ENCODE measurements at places on chromosomes 12 and 14.

DNA sequence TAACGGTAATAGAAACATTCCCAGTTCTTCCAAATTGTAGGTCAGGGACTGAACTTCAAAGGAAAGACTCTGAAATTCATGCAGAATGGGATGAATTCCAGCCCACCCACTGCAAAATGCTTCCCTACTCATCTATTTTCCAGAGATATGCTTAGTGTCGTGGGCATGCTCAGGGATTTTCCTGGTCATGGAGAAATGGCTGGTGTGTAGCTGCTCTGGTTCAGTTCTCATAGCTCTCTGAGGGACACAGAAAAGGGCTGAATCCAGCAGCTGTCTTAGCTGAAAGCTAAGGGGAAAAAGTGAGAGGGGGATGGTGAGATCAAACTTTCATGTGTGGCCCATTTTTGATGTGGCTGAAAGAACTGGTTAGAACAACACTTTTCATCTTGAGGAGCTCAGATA is 72.9 kb upstream of the KRAS start:
- DNase-seq, result peak; percentile 11

DNA sequence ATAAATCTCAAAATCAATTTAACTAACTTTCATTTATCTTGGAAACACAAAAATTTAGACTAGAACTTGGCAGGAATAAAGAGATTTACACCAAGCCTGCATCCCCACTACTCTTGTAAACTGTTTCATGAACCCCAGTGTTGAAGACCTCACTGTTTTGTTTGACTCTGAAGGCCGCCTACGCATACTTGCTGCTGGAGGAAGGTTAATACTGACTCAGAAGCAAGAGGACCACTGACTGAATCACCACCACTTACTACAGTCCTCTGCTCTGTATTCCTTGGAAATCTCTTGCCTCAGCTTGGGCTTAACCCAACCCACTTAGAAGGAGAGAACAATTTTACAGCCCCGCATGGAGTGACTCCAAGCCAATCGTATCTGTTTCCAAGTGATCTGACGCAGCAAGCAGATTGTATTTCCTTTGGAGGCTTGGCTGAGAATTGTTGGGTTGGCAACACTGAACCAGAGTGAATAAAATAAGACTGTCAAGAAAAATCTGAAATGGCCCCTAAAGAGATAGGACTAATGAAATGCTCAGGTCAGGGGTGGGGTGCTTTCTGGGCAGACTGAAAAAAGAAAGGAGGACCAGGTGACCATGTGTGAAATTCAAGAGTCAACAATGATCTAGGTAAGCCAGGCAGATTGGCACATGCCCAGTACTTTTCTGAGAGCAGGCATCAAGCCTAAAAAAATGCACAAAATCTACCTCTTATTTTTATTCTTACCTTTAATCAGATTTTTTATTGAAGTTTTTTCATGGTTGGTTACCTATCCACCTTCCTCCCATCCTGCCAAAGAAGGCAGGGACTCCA is 248.6 kb downstream of the ZFP36L1 start:
- no peak for DNase-seq

- no peak for DNase-seq
Observed at GRCh38 chr12:38556647-38557046, 240.1 kb downstream of the ALG10B start.

DNA sequence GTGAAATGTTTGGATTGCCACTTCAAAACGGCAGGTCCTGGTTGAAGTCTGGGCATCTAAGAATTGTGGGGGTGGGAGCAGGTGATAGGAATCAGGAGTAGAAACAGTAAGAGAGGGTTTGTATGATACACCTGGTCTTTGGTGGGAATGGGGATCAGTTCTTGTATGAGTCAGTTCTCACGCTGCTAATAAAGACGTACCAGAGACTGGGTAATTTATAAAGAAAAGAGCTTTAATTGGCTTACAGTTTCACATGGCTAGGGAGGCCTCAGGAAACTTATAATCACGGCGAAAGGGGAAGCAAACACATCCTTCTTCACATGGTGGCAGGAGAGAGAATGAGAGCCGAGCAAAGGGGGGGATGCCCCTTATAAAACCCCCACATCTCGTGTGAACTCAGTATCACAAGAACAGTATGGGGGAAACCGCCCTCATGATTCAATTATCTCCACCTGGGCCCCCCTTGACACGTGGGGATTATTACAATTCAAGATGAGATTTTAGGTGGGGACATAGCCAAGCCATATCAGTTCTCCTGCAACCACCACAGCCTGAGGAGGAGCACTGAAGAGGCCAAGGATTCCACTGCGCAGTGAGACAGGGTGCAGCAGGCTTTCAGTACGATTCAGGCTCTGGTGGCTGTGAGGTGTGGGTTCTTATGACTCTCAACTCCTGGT is 52.1 kb downstream of the DRAM1 start:
- no peak for DNase-seq

- DNase-seq, result no peak
Observed at GRCh38 chr12:50051101-50051806, 6.1 kb upstream of the ASIC1 start.

DNA sequence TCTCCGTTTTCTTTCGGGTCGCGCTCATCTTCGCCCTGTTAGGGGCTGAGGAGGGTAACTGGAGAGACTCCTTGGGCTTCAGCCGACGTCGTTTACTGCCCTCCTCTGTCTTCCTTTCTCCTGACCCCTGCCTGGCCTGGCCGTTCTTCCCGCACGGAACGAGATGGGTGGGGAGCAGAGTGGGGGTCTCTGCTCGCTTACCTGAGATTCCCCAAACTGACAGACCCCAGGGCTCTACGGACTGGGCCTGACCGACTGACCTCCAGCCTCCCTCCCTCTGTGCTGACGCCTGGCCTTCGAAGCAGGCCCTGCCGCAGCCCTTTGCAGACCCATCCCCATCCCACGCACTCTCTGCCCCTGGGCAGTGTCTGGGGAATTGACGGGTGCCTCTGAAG is 439 bp downstream of the GOLGA5 start:
- DNase-seq, result peak; percentile 18

DNA sequence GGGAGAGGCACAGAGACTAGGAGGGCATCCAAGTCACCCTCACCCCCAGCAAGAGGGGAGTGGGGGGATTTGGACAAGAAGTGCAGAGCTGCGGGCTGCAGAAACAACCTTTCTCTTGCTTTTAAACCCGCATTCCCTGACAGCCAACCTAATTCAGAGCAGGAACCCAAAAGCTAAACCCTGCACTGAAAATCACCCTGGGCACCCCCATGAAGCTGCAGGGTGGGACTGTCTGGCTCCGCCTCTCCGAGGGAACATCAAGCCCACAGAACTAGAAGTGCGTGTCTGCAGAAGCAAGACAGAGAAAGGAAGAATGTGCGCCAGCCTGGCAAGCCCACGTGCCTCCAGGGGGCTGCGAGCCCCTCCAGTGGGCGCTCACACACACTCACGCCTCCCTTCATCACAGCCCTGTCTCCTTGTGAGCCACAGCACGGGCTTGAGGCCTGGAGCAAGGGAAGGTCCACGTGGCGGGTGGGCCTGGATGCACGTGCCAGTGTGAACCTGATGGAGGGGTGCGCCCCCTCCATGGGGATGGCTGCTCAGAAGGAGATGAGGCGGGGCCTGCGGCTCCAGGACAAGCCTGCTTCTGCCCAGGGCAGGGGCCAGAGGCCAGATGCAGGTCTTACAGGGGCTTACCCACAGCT is 27.8 kb upstream of the PNMA1 start:
- peak; percentile 54 for DNase-seq

- DNase-seq, result no peak
Observed at GRCh38 chr14:32980178-32980901, 41.7 kb downstream of the NPAS3 start.

DNA sequence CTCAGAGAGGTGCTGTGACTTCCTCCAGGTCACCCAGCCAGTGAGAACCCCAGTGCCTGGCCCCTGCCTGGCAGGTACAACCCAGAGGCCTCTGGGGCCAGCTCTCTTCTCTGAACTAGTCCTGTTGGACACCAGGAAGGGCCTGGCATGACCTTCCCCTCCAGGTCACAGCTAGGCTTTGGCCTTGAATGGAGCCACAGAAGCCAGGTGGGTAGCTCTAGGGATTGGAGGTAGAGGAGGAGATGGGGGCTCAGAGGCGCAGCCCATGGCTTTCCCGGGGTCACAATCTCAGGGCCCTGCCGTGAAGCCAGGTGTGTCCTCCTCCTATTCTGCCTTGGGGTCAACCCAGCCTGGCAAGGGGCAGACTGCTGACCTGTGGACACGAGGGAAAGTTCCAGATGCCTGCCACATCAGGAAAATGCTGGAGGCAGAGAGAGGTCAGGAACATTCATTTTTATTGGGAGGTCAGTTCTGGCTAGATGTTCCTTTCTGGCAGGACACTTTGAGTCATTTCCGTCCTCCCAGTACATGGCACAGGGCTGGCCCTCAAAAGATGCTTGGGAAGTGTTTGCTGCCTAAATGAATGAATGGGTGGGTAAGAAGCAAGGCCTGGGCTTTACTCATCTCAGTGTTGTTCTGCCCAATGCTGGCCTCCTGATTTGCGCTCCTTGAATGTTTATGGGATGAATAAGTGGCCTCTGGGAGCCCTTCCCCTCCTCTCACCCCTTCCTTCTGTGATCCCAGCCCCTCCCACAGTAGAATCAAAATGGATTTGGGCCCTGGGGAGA is 25.4 kb downstream of the FAM222A start:
- no peak for DNase-seq

- DNase-seq, result no peak
Observed at GRCh38 chr12:71748081-71748850, 6.4 kb upstream of the RAB21 start.

GRCh38 chr12:48717252-48717695 is 767 bp upstream of the CCNT1 start:
- no peak for DNase-seq

DNA sequence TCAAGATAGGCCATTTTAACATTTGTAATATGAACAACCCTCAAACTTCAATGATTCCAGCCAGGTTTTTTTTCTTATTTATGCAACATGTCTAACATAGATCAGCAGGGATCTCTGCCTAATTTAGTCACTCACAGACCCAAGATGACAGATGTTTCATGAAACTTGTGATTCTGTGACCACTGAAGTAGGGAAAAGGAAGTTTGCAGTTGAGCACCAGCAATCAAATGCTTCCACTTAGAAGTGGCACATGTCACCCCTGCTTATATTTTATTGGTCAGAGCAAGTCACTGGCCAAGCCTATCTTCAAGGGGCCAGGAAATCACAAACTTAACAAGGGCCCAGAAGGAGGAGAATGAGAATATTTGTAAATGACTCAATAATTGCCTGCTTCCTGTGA is 150.6 kb downstream of the BCAT1 start:
- no peak for DNase-seq

- no peak for DNase-seq
Observed at GRCh38 chr12:89995870-89996269, 287.2 kb upstream of the ATP2B1 start.

- no peak for DNase-seq
Observed at GRCh38 chr14:50333014-50333509, 20.9 kb downstream of the DMAC2L start.

DNA sequence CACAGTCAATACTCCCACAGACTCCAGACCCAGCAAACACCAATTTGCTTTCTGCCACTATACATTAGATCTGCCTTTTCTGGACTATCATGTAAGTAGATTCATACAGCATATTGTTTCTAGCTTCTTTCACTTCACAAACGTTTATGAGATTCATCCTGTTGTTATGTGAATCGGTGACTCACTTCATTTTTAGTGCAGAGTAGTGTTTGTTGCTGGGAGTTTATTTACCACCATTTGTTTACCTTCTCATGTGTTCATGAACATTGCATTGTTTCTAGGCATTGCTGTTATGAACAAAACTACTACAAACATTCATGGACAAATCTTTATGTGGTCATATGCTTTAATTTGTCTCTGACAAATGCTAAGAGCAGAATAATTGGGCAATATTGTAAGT is 807.8 kb upstream of the TMEM132C start:
- DNase-seq, result no peak

- no peak for DNase-seq
Observed at GRCh38 chr14:68257969-68258368, 438.4 kb downstream of the RAD51B start.

DNA sequence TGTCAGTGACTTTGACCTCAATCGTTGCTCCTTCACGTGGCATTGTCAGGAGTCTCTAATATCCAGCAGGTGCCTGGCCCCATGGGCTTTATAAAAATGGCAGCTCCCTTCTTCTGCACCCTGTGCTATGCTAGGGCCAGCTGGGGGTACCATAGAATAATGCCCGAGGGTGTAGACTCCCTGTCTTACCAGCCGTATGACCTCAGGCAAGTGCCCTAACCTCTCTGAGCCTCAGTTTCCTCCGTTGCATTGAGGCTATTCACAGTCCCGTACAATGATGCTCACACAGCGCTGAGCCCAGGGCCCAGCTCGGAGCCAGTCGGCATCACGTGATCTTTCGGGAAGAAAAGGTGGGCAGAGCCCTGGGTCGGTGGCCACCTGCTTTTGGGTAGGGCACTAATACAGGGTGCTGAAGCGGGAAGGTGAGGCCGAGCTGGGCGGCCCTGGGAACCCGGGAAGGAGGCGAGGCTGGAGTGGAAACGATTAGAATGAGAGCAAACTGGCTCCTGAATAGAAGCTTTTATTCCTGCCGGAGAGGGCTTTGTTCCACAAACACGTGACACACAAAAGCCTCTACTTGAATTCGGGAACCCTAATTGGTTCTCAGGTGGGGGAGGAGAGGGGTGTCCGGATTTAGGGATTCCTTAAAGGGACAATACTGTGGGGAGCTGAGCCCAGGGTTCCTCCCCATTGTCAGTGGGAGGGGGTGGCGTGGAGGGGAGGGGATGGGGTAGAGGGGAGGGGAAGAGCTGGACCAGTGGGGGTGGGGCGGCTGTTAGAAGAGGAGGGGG is 19.9 kb upstream of the MSI1 start:
- no peak for DNase-seq

DNA sequence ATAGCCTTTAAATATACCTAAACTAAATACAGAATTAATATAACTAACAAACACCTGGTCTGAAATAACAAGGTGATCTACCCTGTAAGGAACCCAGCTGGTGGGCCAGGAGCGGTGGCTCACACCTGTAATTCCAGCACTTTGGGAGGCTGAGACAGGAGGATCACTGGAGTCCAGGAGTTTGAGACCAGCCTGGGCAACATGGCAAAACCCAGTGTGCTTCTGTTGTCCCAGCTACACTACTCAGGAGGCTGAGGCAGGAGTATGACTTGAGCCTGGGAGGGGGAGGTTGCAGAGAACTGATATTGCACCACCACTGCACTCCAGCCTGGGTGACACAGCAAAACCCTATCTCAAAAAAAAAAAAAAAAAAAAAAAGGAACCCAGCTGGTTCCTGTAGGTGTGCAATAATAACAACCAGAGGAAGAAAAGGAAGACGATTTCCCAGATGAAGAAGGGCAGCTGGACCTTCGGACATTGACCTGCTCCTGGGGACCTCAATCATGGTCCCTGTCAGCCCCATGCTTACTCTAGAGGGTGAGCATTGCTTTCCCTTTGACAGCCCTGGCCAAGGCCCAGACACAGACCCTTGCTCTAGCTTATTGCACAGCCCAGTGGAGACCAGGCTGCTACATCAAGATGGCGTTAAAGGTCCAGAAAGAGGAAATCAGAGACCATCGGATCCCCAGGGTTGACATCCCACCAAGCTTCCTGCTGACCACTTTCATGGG is 5.4 kb downstream of the FOS start:
- no peak for DNase-seq

DNA sequence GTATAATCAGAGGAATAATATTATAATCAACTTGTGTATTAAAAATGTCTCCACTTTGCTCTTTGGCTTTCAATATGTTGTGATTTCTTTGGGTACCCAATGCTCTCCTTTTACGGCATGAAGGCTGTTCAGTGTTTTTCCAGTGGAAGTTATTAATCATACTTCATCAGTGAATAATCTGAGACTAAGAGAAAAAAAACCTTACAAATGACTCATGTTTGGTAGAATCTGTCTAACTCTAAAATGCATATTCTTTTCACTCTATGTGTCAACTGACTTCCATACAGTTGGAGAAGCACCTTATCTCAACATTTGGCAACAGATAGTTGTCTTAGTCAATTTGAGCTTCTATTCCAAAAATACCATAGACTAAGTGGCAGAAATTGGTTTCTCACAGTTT is 82.2 kb downstream of the PTPRO start:
- DNase-seq, result no peak

Measured in activated naive CD8-positive, alpha-beta T cell treated with anti-CD3 and anti-CD28 coated beads, Interleukin-2, amount 50 U/mL, for 24 hours (primary cell).